CD4-positive, alpha-beta T cell treated with Interleukin-2 at 100 ng/mL for 4 hours (primary cell): ENCODE measurements at places on chromosomes 13 and 19.

DNA sequence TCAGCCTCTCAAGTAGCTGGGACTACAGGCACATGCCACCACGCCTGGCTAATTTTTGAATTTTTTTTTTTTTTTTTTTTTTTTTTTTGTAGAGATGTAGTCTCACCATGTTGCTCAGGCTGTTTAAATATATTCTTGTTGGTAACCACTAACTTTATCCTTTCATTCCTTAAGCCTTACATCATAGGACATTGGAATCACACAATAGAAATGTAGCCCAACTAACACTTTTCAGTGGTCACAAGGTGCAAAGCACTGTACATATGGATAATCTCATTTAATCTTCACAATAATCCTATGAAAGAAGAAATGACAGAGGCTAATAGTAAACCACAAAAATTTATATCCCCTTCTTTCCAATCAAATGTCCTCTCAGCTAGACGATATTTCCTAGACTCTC is 417.8 kb upstream of the DACH1 start:
- DNase-seq, result no peak

- no peak for DNase-seq
Measured at GRCh38 chr19:11198769-11199424, 1.6 kb upstream of the KANK2 start.

DNA sequence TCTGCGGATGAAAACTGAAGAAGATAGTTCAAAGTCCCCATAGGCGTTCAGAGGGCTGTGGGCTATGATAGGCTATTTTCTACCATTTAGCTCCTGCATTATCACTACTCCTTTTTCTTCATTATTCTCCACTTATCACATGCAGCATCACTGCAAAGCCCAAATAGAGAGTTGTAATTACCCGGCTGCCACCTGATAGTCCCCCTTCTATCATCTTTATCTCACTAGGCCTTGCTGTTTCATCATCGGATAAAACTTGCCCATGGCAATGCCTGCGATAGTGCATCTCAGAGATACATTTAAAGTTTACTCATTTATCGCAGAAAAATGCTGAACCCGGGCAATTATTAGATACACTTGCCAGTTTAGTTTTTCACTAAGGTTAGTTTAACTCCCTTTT is 82.9 kb upstream of the SOX21 start:
- no peak for DNase-seq

- DNase-seq, result no peak
Measured at GRCh38 chr13:69373747-69374425, 733.7 kb upstream of the ATXN8OS start.

DNA sequence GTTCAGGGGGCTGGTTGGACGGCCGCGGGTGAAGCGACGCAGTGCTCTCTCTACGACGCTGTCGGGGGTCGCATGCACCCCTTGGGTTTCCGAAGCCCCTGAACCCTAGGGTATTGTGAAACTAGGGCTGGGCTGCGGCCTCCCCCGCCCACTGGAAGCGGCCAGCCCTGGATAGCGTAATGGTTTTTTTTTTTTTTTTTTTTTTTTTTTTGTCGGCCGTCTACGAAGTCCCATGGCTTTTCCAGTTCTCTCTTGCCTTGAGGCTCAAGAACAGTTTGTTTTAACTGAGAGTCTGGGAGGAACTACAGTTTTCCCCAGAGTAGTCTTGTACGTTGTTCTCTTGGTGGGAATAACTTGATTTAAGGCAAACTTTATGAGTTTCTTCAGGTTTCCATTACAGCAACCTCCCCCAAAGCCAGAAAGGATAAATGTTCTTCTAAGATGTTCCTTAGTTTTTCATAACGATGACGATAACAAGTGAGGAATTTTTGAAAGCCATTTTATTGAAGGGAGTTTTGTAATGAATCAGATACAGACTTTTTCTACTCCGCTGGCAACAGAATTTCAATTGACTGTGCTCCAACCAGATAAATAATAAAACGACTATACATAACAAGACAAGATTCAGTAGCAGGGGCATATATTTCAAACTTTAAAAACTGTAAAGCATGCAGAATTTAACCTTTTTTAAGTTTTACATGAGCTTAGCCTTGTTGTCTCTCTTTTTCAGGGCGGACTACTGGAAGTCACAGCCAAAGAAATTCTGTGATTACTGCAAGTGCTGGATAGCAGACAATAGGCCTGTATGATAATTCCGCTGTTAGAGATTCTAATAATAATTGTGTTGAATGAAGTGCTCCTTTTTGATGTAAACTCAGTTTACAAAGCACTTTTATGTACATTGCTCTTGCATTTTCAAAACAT is 867 bp downstream of the WBP4 start:
- DNase-seq, result no peak

GRCh38 chr19:46296722-46297461 is at the start of gene HIF3A:
Gene HIF3A (plus strand): TSS chr19:46297042. CDS start chr19:46297077, 35 bp downstream.
- no peak for DNase-seq

DNA sequence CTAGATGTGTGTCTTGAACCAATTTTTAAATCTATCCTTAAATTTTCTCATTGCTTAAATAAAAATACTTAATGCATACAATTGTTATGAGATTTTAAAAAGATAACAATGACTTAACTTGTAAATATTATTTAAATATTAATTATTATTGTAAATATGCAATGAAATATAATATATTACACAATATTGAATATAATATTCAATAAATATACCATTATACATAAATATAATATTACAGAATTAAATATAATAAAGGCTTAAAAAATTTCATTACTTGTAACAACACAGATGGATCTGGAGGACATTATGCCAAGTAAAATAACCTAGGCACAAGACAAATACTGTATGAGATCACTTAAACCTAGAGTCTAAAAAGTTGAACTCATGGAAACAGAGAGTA is 1532.3 kb downstream of the PCDH9 start:
- no peak for DNase-seq

DNA sequence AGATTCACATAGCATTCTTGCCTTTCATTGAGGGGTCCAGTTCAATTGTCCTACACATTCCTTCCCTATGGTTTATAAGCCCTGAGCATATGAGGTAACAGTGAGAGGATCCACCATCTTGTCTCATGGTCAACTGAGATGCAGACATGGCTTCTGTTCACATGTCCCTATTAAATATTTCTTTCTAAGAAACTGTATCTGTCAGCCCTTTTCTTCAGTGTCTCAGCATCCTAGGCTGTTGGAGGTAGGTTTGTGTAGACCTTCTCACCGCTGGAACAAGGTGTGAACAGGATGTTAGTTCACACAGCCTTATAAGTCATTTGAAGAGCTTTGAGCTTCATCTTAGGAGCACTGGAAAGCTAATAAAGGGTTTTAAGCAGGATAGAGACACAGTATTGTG is 110.3 kb upstream of the EDNRB start:
- no peak for DNase-seq

DNA sequence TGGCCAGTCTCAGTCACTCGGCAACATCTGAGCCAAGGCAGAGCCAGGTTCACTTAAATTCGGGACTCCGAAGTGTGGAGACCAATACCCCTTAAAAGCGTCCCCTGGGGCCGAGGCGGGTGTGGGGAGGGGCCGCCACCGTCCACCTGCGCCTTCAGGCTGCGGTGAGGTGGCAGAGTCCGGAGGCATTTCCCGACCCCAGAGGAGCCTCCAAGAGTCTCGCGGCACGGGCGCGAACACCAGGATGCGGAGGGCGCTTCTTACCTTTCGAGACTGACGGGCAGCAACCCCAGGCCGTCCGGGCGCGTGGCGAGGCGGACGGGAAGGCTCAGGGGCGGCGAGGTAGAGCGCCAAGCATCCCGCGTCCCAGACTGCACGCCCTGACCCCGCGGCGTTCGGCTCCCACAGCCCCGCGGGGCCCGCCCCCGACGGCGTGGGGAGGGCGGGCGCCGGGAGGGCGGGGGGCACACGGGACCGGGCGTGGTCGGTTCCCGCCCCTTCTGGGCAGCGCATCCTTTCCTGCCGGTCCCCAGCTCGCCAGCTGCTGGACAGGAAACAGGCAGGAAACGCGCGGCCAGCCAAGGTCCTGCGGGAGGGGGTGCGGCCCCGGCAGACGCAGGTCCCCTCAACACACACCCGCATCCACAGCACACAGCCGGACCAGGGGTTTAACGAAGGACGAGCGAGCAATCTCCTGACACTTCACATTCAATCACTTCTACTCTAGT is at the start of gene THSD1:
Gene THSD1, minus strand, starts transcription at position 406 of the 728 bp plus-strand sequence. CDS start 3,572 bp downstream, outside the sequence.
- DNase-seq, result no peak

- no peak for DNase-seq
Measured at GRCh38 chr13:48159826-48160225, 64.9 kb upstream of the MED4 start.

- no peak for DNase-seq
Measured at GRCh38 chr13:23748109-23748990, 140.8 kb downstream of the MIPEP start.

- no peak for DNase-seq
Measured at GRCh38 chr13:21753117-21753729, 82.3 kb downstream of the FGF9 start.

- no peak for DNase-seq
Measured at GRCh38 chr19:30604657-30605056, 232.5 kb downstream of the ZNF536 start.

GRCh38 chr13:99967498-99967868 is 4.1 kb downstream of the ZIC5 start:
- DNase-seq, result no peak

DNA sequence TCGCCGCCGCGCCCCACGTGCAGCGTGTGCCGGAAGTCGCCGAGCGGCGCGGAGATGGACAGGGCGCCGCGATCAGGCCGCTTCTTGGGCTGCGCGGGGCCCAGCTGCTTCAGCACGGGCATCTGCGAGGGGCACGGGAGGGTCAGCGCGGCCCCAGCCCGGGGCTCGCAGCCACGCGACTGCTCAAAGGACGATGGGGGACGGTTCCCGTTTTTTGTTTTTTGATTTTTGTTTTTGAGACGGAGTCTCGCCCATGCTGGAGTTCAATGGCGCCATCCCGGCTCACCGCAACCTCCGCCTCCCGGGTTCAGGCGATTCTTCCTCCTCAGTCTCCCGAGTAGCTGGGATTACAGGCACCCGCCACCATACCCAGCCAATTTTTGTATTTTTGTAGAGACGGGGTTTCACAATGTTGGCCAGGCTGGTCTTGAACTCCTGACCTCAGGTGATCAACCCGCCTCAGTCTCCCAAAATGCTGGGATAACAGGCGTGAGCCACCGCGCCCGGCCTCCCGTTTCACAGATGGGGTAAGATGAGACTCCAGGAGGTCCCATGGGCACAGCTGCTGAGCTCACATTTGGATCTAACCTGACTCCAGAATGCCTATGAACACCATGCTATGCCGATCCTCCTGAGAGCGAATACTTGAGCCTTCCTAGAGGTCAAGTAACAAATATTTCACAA is 2.0 kb upstream of the LENG9 start:
- DNase-seq, result no peak

DNA sequence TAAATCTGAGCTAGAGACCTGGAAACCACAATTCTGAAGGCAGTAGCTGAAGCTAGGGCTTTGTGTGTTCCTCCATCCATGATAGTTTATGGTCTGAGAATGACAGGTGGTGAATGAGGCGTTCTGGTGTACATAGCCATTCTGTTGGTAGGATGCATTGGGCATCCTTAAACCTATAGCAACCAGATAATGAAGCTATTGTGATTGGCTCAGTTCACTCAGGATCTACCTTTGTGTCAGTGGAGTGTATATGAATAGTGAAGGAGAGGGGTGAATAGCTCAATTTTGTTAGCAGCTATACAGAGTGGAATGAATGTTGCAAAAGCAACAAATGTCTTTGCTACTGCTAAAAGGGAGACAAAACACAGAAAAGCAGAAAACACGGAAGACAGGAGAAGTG is 80.0 kb upstream of the PCDH20 start:
- DNase-seq, result no peak

- DNase-seq, result no peak
Measured at GRCh38 chr13:99007414-99007986, 29.6 kb upstream of the DOCK9 start.

DNA sequence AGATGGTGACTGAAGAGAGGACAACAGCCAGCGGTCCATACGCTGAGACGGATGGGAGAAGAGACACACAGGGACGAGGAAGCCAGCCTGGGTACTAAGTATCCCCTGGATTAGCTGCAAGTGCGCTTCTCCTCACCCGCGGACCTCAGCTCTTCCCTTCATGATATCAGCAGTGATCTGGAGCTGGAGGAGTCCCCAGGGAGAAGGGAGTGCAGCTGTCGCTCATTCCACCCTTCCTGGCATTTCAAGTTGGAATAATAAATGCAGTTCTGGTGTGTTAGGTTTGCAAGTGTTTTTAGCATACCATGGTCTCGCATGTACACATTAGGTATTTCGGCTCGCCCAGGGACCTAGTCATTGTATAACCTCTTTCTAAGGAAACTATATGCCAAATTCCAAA is 88.5 kb upstream of the C1QTNF9B start:
- no peak for DNase-seq

GRCh38 chr13:50401721-50402465 is 386.6 kb downstream of the KCNRG start:
- no peak for DNase-seq

DNA sequence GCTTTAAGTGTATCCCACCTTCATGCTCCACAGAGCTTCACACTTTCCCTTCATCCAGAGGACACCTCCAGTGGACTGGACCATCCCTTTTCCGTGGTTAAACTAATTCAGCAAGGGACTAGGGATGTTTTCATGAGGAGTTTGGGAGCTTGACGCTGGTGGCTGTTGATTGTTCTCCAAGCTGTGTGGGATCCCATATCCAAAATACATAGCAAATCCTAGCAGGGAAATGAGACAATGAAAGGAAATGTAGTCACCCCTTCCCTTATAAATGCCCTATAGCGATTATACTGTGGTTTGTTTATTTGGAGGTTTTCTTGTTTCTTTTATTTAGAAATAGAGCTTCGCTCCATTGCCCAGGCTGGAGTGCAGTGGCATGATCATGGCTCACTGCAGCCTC is 31.6 kb upstream of the DPRX start:
- no peak for DNase-seq

DNA sequence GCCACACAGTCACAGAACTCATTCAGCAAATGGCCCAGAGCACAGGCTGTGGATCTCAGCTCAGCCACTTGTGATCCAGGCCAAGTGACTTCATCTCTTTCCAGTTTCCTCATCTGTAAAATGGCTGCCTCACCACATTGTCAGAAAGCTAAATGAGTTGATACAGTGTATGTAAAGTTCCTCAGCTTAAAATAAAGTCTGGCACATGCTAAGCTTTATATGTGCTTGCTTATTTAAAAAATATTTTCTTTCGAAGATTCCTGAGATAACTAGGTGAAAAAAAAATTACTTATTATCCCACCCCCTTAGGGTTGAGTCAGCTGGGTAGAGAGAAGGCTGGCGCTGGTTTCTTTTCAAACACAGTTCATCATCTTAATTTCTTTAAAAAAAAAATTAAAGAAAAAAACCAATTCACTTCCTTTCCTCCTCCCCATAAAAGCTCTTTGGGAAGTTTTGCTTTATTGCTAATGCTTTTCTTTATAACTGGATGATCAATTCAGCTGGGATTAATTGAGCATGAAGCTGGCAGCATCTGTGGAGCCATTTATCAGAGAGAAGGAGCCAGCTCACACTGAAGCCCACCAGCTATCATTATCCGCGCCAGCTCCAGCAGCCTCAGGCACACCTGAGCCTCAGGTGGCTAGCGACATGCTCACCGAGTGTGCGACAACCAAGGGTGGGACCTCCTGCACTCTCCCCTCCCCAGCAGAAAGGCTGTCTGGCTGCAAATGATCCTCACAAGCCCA is 354.9 kb downstream of the FOXO1 start:
- no peak for DNase-seq
